Subcutaneous preadipocyte (primary cell): ENCODE measurements at places on chromosomes 12 and 14. TPM values are rescaled to one million over a fixed set of nuclear protein-coding genes. Genes with fewer than 3 reads are reported as not detected.

The CD27 gene
- total RNA-seq: not detected in 2 replicates

The DNAI7 gene
- total RNA-seq: 0.37 TPM in 1 of 2 replicates, not detected in the other

The PTPRR gene
- total RNA-seq: 0.39 TPM in 1 of 2 replicates, not detected in the other

The IQSEC3 gene
- total RNA-seq: not detected in 2 replicates

The DCN gene
- total RNA-seq: 255 and 956 TPM in 2 replicates

The RNU4-1 gene
- total RNA-seq: under 0.01 TPM in 2 replicates

The CLEC9A gene
- total RNA-seq: not detected in 2 replicates

The PRPH gene
- total RNA-seq: not detected in 2 replicates

The ZNF385A gene
- 0.37 and 1.4 TPM in 2 replicates for total RNA-seq

The DEGS2 gene
- total RNA-seq: under 0.01 TPM in 1 of 2 replicates, not detected in the other
